ENCODE measurements at places on chromosomes 12 and 14.

GRCh38 chr12:31737763-31738162 is 8.9 kb upstream of the AMN1 start:
- DNase-seq, result no peak

- peak; percentile 40 for DNase-seq
These were observed 329.3 kb upstream of the OR4E1 start for GRCh38 chr14:22002860-22003284.

GRCh38 chr12:104551-105081 is 38.0 kb downstream of the IQSEC3 start:
- no peak for DNase-seq

DNA sequence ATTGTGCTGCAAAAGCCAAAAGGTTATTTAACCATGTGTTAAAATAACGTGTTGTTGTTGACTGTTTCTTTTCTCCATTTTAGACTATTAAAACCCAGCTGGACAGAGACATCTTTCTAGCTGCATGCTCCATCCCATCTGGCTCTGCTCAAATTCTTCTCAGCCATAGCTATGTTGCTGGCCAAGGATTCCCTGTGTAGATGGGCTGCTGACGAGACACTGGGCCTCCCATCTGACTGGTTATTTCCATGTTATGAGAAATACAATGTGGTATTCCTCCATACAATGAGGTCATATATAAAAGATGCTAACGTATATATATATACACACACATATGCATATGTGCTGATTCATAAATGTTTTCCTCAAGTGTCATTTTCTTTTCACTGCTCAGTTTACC is 30.1 kb downstream of the MED13L start:
- DNase-seq, result no peak

DNA sequence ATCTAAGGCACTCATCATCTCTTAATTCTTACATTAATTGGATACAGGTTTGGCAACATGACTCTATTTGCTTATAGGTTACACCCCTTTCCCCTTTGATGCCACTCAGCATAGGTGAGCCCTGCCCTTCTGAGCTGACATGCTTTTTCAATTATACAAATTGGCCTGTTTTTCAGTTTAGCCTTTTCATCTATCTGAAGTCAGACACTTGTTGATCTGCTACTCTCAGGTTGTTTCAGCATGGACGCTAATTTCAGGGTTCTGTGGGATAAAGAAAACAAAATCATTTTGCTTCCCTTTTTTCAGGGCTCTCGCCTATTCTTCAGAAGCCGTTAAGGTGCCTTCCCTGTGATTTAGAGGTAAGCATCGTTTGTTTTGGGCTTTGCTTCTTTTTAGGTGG is 55.3 kb downstream of the DACT1 start:
- DNase-seq, result no peak

DNA sequence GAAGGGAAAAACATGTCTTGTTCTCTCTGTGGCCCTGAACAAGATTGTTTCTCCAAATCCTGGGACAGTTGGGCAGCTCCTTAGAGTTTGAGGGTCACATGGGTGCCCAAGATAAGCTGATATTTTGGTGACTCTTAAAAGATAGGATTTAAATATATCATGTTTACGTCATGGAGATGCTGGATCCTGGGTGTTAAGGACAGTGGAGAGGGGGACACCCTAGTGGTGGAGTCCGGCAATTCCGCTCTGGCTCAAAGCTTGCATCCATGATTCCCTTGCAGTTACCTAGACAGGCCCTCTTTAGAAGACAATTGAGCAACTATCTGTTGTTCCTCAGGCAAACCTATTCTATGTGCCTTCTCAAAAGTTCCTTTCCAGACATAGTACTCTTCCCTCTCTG is 101.8 kb downstream of the CMKLR1 start:
- no peak for DNase-seq

- DNase-seq, result no peak
These were observed 233.6 kb upstream of the ARHGAP5 start for GRCh38 chr14:31843361-31844091.

DNA sequence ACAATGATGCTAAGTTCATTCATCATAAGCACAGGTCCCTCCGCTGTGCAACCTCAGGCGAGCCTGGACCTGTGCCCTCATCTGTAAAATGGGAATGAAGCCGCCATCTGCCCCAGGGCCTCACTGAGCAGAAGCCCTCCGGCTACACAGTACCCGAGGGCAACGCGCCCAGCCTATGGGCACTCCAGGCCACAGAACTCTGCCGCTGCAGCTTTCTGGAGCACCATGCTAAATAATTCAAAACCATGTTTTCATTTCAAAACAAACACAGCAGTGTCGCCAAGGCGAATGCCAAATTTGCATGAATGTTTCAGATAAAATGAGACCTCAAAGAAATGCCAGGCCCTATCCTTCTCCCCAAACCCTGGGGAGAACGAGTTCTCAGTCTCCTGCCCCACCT is 4.0 kb downstream of the NCOR2 start:
- no peak for DNase-seq

DNA sequence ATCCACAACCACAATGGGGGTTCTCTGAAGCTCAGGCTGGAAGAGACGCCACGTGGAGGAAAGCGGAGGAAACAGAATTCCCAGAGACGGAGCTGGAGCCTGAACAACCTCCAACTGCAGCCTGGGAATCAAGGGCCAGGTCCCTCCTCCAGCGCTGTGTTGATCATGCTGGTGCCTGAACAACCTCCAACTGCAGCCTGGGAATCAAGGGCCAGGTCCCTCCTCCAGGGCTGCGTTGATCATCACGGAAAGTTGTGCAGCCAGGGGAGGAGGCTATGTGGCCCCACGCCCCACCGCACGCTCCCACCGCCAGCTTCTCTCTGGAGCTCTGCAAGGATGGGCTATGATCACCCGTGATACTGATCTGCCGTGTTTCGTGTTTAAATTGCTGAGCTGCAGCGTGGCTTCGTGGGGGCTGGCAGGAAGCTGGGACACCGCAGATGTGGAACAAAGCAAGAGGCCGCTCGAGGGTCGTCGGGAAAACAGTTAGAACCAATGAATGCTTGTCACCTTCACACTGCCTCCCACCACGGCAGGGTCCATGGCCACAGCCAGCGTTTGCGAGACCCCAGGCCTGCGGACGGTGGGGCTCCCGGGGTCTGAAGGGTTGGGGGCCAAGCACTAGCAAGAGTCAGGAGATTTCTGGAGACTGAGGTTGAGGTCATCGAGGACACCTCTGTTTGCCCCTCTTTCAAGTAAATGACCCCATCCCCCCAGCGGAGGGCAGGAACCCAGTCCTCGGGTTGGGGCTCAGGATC is 51.8 kb upstream of the FBRSL1 start:
- no peak for DNase-seq

GRCh38 chr12:65595016-65595560 is 229.2 kb upstream of the HMGA2 start:
- no peak for DNase-seq

GRCh38 chr14:49527221-49527620 is 59.0 kb downstream of the RPS29 start:
- no peak for DNase-seq

GRCh38 chr14:70845601-70846000 is 36.3 kb upstream of the MAP3K9 start:
- no peak for DNase-seq

GRCh38 chr12:26422839-26423398 is 227.5 kb downstream of the SSPN start:
- DNase-seq, result no peak

- no peak for DNase-seq
These were observed 223.2 kb upstream of the FAR2 start for GRCh38 chr12:28925719-28926376.

GRCh38 chr14:69481815-69482568 is 2.5 kb upstream of the PLEKHD1 start:
- no peak for DNase-seq

DNA sequence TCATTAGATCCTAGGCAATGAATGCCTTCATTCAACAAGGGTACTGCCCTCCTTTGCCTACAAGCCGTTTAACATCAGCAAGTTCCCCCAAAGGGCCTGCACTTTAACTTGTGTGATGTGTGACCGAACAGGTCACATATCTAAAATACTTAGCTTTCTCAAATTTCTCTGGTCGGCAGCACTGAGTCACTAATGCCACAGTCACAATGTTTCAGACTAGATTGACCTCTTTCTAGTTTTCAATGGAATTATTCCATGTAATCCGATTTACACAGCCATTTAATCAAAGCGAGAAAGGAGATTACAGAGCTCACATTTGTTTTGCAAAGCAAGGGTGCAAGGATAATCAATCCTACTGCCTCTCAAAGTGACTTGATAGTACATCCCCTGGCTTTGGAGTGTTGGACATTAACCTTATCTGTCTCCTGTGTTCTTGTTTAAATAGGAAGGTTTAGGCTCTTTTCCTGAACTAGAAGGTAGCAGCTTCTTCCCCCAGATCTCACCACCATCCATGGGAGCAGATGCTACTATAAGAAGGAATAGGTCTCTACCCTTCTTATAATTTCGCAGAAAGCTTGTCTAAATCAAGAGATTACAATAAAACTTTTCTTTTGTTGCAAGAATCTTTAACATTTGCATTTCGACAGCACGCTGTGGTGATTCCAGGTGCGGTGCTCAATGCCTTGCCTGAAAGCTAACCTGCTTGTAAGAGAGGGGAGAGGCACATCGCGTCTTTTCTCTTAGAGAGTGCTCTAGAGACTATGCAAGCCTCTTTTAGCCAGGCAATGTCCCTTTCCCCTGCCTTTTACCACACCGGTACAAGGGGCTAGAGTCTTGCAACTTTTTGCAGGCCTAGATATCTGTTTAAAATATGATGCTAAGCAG is 1.8 kb downstream of the KITLG start:
- DNase-seq, result no peak

DNA sequence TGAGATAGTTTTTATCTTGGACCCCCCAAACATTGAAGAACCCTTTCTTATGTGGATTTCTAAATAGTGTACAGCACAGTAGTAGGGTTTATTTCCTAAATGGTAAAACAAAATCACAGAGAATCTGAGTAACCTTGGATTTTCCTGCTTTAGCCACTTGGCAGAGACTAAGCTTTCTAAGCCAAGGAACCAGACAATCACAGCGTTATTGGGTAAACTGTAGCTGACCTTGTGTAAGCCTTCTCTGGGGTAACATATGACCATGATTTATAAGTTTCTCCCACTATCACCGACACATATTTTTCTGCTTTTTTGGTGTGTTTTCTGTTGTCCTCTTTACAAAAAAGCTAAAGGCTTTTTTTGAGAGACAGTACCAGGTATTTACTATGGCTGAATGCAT is 136.3 kb upstream of the PZP start:
- DNase-seq, result no peak

- DNase-seq, result peak; percentile 81
These were observed 37.6 kb downstream of the PACS2 start for GRCh38 chr14:105351920-105352851.

DNA sequence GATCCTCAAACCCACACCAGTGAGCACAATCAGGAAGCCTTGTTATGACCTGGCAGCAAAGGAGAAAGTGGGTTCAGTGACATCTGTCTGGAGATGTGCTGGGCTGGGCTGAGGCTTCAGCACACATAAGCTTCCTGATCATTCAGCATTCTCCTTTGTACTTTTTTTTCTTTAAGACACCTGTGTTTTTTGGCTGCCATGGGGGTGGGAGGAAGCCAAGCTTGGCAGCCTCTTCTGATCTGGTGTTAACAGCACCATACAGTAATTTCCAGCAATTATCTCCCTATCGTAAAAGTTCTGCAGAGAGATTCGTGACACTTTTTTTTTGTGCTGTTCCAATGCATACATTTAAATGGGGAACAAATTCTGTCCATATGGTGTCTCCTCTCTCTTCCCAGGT is 38.9 kb upstream of the RASSF3 start:
- no peak for DNase-seq

DNA sequence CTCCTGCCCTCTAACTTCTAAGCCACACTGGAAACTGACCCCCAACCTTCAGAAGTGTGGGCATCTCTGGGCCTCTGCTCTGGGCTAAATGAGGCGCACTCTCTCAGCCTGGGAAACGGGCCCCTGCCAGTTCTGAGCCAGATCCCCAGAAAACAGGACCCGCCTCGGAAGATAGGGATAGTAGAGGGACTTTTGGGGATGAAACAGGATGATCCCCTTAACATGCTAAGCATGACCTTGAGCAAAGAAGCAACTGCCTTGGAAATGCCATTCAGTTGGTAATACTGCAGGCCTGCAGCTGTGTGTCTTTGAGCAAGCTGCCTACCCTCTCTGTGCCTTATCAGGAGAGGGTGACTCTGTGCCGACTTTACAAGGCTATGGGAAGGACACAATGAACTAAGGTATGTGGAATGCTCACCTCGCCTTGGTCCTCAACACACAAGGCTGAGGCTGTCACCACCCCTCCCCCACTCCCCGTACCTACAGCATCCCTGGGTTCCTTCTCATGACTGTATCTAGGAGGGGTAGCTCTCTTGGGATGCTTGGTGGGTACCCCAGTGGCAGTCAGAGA is 54.0 kb downstream of the NCOR2 start:
- DNase-seq, result no peak

- no peak for DNase-seq
These were observed 225.0 kb downstream of the SLC25A21 start for GRCh38 chr14:36947362-36947761.

DNA sequence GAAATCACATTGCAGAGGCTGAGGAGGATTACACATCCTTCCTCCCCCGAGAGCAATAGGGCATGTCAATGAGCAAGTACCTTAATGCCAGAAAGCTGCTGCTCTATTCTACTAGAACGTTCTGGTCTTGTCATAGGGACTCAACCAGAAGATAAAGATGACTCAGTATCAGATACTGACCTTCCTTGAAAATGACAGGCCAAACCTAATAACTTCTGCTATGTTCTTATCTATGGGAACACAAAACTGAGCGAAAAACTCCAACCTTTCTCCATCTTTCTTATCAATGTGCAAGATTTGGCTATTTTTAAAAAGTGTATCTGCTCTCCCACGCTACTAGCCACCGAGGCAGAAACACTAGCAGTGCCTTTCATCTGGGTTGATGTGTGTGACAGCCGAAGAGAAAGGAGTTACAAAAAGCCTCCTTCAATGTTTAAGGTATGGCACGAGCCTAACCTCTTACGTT is 5.5 kb downstream of the CCDC92 start:
- DNase-seq, result no peak

DNA sequence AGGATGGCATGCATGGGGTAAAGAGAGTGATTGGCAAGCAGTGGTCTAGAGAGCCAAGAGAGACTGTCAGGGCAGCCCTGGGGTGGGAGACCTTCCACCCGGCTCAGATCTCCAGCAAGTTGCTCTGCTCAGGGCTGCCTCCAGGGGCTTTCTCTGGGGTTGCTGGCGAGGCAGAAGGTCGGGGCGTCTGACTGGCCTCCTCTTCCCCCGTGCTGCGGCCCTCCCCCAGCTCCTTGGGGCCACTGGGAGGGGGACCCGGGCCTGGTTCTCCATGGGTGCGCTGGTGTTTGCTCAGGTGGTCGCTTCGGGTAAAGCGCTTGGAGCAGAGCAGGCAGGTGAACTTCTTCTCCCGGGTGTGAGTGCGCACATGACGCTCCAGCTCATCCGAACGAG is 6.6 kb upstream of the AAAS start:
- no peak for DNase-seq

- no peak for DNase-seq
These were observed 62.7 kb downstream of the TTLL5 start for GRCh38 chr14:75723716-75724115.
